Lower lobe of right lung (tissue), 2 donors: ENCODE measurements at places on chromosomes 2 and 18.

- DNase-seq = no peak
These were observed 678 bp upstream of the OTX1 start for GRCh38 chr2:63049970-63050333.

DNA sequence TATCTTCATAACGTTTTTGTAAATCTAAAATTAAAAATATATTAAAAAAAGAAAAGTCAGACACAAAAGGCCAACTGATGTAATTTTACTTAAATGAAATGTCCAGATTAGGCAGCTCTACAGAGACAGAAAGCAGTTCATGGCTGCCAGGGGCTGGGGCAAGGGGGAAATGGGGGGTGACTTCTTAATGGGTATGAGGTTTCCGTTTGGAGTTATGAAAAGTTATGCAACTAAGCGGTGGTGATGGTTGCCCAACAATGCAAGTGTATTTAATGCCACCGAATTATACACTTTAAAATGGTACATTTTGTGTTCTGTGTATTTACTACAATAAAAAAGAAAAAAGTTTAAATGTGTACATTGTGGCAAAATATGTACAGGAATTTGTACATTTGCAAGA, 70.2 kb upstream of the TEX51 start:
- no peak for DNase-seq

- peak; percentile 37 for DNase-seq
These were observed 16.3 kb downstream of the OTOF start for GRCh38 chr2:26461601-26462023.

- DNase-seq = no peak
These were observed 22.5 kb downstream of the INPP4A start for GRCh38 chr2:98467082-98467536.
